Tibial nerve (tissue), 4 donors: ENCODE measurements at places on chromosomes 11 and 22.

- DNase-seq = no peak
Measured at GRCh38 chr11:117662255-117662654, 134.8 kb downstream of the DSCAML1 start.

DNA sequence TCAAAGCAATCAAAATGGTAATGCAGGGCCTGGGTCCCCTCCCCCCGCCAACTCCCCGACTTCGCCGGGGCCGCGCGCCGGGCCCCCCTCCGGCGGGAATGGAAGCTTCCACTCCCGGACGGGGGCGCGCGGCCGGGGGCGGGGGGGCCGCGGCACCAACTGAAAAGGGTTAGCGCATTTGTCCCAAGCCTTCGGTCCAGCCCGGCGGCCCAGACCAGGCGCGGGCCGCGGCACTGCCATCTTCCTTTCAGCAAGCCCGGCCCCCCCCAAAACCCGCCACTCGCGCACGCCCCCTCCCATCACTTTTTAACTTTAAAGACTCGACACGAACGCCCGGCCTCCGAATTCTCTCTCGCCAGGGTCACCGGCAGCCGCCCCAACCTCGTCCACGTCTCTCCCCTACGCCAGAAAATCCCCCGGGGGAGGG, 2.8 kb downstream of the PHF21B start:
- no peak for DNase-seq

DNA sequence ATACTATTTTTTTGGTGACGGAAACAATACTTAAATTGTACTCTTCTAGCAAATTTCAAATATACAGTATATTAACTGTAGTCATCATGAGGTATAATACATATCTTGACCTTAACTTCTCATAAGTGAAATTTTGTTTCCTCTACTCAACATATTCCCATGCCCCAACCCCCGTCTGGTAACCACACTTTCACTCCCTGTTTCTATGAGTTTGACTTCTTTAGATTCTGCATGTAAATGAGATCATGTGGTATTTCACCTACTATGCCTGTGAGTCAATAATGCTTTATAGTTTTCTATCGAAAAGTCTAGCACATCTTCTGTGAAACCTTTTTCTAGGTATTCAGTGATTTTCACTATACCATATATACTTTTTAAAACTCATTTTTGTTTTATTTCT, 663.2 kb downstream of the CNTN5 start:
- no peak for DNase-seq

DNA sequence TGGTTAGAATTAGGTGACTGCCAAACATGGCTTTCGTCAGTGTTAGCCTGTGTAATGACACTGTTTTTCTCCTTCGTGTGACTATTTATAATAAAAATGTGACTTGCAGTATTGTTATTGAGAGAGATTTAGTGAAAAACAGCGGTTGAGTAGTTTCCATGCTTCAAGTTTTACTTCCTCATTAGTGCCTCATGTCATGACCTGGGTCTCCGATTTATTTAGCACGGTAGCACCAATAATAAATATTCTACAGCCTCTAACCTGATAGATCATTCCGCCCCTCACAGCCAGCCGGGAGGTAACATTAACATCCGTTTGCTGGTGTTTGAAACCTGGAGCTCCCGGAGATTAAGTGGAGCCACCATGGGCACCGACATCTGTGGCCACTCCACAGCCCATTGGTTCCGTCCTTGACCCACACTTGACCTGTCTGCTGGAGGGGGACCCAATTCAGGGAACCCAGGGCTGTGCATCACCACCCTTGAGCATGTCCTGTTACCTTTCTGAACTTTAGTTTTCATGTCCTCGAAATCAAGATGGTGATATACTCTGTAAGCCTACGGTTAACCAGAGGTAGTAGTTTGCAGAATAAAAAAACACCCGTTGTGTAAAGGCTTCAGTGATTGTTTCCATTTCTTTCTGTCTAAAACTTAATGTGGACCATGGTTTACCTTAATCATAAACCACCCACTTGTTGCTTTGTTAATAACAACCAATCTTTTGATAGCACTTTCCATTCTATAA, 104.1 kb downstream of the ATXN10 start:
- no peak for DNase-seq

- DNase-seq = no peak
Measured at GRCh38 chr11:34478845-34479663, 34.5 kb downstream of the ELF5 start.

DNA sequence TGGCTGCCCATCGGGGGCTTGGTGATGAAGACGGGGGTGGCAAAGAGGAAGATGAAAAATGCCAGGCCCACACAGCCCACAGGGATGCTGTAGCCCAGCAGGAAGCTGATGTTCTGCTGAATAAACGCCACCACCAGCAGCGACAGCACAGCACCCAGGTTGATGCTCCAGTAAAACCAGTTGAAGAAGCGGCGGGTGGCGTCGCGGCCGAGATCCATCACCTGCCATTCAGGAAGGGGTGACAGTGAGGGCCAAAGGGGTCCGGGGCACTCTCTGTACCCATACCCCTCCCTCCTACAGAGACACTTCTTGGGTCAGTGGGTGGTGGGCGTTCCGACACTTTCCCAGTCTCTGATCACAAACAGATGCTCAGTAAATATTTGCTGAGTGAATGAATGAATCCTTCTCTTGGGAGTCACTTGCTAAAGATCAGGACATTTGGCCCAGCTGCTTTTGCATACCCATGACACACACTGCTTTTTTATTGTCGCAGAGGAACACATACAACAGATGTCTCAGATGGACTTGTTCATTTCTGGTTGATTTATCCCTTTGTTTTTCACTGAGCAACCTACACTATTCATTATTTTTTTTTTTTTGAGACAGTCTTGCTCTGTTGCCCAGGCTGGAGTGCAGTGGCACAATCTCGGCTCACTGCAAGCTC, 5.2 kb downstream of the SLC15A3 start:
- no peak for DNase-seq

GRCh38 chr11:100918551-100919500, 210.8 kb downstream of the PGR start:
- no peak for DNase-seq

DNA sequence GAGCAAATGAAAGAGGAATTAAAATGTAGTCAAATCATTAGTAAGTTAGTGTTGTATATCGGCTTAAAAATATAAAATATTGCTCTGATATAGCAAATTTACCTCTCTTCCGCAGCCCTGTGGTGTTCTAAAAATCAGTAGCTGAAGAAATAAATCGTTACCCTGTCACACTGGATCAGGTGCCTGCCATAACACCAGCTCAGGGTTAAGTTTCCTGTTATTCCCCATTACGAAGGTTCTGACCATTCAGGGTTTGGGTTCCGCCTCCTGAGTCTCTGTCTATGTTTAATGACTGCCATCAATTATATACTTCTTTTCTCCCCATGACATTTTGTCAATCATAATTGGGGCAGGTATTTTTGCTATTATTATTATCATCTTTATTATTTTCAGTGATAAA, 658.5 kb downstream of the OPCML start:
- no peak for DNase-seq

DNA sequence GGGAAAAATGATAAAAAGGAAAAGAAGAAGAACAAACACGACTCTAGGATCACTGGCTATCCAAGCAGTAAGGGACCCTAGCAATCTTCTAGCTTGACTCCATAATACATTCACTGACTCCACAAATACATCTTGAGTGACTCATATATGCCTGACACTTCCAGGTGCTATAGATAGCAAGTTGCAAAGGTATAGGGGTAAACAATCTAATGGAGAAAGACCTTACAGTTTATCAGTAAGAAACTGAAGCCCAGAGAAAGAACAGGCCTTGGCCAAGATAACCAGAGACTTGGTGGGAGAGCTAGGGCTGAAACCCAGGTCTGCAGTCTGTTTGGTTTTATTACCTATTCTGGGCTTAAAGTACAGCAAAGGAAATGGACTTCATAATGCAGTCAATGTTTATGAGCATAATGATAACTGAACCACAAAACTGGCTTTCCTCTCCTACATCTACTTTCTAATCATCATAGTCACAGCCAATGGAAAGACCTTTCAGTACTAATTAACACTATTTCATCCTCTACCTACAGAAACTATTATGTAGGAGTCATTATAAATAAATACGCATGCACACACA, 19.7 kb upstream of the SLC5A1 start:
- DNase-seq = no peak

DNA sequence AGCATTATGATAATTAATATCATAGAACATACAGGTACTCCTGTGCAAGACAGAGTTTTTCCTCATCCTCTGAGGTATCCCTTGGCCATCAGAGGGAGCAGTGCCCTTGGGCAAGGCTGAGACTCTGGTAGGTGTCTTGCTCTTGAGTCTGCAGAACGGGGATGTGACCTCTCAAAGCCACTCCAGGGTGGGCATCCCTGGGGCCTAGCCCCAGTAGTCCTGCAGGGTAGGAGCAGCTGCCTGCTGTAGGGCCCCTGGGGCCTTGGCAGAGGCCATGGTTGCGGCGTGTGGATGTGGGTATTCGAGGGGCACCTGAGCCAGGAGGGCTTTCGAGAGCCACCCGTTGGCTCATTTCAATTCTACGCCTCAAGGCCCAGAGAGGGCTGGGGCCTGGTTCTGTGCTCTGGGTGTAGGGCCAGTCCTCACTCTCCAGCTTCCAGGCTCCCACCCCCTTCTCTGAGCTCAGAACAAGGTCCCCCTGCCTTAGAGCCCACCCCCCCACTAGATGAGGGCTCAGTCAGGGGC, 7.7 kb upstream of the OMP start:
- no peak for DNase-seq

GRCh38 chr11:86194998-86195397, 49.6 kb upstream of the EED start:
- DNase-seq = no peak

GRCh38 chr11:96338910-96339705, 3.9 kb downstream of the MAML2 start:
- peak; percentile 33 for DNase-seq

- no peak for DNase-seq
Measured at GRCh38 chr11:71301046-71301857, 48.9 kb upstream of the SHANK2 start.

- DNase-seq = no peak
Measured at GRCh38 chr11:9756461-9756860, 92.6 kb downstream of the SWAP70 start.

DNA sequence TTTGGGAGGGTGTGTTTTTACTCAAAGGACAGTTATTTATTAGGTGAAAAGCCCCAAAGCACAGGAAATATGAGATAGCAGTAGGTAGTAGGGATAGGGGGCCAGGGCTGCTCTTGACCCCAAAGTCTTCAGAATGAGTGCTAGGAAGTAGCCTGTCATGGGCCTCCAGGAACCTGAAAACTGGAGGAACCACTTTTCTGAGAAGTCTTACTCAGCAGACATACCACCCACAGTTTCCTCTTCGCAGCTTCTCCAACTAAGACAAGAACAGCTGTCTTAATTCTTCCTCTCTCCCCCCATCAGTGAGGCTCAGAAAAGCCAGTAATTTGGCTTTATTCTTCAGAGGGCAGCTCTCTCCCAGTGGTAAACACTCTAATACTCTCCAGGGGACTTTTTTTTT, 84.0 kb upstream of the CTSC start:
- no peak for DNase-seq

GRCh38 chr11:112229746-112230433, 3.7 kb downstream of the PTS start:
- no peak for DNase-seq

- DNase-seq = no peak
Measured at GRCh38 chr11:93320230-93320629, 10.3 kb upstream of the DEUP1 start.

GRCh38 chr11:127670374-127671119, 670.0 kb upstream of the KIRREL3 start:
- no peak for DNase-seq

DNA sequence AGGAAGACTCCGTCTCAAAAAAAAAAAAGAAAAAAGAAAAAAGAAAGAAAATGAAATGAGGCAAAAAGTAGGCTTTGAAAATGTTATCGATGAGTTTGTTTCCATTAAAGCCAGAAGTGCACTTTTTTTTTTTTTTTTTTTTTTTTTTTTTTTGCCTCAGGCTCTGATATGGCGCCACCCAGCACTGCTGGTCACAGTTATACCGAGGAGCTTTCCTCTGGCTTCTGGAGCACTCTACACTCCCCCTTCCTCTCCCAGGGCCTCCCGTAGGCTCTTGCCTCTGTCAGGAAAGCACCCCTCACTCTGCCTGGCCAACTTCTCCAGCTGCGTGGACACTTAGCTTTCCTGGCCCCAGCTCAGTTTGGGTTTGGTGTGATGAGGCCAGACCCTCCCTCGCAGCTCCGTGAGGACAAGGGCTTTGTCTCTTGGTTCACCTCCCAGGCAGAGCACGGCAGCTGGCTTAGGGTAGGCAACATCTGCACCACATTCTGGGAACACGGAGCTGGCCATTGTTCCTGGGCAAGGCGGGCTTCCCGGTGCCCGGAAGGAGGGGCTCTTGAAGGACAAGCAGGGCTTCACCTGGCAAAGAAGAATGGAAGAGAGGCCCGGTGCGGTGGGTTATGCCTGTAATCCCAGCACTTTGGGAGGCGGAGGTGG, 16.9 kb downstream of the FADS2 start:
- no peak for DNase-seq

GRCh38 chr22:42892571-42893316, 35.7 kb upstream of the ARFGAP3 start:
- DNase-seq = no peak

DNA sequence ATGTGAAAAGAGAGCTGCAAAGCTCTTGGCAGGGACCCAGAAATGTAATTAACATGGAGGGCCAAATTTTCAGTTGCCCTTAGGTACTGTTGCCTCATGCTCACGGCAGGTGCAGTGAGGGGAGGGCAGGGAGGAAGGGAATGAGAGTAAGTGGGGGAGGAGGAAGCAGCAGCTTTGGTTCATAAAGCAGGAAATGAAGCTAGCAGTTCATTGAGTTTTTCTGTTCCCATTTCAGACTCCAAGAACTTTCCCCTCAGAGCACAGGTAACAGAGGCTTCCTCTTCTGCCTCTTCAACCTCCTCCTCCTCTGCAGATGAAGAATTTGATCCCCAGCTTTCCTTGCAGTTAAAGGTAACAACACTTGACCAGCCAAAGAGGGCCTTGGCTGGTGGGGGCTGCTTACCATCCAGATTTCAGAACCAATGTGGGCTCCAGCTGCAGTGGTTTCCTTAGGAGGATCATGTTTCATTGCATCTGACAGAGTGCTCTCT, 57.9 kb upstream of the PARVA start:
- DNase-seq = no peak

DNA sequence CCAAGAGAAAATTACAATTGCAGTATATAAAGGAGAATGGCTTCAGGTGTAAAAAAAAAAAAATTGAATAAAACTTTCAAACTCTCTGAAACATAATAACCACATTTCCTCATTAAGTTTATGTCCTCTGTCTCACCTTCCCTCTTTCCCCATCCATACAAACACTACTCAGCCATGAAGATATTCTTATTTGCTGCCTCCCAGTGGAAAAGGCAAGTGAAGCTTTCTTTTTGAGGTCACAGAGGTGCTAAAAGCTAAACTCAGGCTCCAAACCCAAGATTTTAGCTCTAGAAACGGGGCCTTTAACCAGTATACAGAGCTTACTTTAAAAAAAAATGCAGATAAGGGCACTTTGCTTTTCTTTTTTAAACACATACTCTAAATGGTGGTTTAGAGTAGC, 1568.5 kb downstream of the FAM181B start:
- DNase-seq = no peak

DNA sequence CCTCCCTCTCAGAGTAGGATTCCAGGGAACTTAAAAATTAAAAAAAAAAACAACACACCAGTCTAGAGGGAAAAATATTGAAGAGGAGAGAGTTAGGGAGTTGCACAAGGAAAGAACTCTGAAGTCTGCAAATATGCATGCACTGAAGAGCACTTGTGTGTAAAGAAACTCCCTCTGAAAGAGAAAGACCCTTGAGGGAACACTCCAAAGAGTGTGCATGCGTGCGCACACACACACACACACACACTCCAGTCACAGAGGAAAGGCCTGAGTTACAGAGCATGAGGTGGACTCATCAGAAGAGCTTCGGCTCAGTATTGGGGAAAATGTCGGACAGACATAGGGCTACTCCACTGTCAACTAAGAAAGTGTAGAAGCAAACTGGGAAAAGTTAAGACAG, 30.1 kb downstream of the GGTLC2 start:
- DNase-seq = no peak
